ENCODE measurements at places on chromosomes 7 and 10.

- DNase-seq: no peak
These were observed 63.6 kb downstream of the MACC1 start for GRCh38 chr7:20153567-20153966.

DNA sequence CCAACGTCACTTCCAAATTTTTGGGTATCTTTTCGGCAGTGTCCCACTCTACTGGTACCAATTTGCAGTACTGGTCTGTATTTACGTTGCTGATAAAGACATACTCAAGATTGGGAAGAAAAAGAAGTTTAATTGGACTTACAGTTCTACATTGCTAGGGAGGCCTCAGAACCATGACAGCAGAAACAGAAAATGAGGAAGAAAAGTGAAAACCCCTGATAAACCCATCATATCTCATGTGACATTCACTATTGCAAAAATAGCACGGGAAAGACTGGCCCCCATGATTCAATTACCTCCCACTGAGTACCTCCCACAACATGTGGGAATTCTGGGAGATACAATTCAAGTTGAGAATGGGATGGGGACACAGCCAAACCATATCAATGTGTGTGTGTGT, 364.0 kb upstream of the KCND2 start:
- DNase-seq: no peak

GRCh38 chr10:52525761-52526160, 211.7 kb downstream of the DKK1 start:
- no peak for DNase-seq

GRCh38 chr7:12244694-12245093, 33.6 kb downstream of the TMEM106B start:
- no peak for DNase-seq

DNA sequence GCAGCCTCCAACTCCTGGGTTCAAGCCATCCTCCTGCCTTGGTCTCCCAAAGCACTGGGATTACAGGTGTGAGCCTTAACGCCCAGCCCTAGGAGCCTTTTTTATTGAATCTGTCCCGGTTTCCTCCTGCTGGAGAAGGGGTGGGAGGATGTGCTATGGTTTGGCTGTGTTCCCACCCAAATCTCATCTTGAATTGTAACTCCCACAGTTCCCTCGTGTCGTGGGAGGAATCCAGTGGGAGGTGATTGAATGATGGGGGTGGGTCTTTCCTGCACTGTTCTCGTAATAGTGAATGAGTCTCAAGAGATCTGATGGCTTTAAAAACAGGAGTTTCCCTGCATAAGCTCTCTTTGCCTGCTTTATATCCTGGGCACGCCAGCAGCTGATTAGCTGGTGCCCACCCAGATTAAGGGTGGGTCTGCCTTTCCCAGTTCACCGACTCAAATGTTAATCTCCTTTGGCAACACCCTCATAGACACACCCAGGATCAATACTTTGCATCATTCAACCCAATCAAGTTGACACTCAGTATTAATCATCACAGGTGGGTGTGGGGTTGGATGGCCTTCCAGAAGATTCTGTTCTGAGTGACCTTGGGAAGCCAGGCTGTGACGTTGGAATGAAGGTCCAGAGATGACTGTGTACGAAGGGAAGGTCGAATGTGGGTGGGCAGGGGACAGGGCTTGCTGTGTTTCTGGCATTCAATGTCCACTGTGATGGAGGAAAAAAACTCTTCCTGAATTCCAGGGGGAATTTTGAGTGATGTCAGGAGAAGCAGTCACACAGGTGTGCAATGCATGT, 33.8 kb upstream of the CUX1 start:
- DNase-seq: no peak
